Dorsolateral prefrontal cortex (tissue), 122 donors: ENCODE measurements at places on chromosomes 16 and 17. TPM values are rescaled to one million over a fixed set of nuclear protein-coding genes. Genes with fewer than 3 reads are reported as not detected.

- peak; percentile 67 for DNase-seq
Measured at GRCh38 chr17:38893607-38894006, 23.7 kb downstream of the LASP1 start.

DNA sequence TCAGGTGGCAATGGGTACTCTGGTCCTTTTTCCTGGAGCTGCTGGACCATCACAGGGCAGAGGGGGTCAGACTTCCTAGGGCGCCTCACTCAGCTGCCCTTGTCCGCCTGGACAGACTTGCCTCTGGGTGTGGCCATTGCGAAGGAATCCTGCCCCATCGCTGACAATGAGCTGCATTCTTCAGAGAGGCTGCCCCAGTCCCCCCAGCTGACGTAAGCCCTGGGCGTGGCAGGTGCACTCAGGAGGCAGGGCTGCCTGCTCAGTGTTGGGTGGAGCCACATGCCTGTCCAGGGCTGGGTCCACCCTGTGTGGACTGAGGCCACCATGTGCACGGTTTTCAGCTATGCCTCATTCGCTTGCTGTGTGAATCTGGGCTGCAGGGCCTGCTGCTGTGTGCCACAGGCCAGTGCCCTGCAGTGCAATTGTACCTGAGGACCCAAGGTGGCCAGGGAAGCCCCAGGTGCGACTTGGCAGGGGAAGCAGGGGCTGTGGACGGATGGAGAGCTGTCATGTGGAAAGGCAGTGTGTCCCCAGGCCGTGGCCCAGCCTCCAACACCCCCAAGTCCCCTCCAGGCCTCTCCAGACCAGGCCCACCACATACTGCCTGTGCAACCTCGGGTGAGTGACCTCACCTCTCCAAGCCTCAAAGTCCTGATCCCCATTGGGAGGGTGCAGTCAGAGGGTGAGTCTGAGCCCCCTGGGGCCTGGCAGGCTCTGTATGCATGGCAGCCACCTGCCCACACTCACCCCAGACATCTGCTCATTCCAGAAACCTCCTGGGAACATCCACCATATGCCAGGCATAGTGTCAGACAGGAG lies 14.0 kb upstream of the MPRIP start:
- no peak for DNase-seq

DNA sequence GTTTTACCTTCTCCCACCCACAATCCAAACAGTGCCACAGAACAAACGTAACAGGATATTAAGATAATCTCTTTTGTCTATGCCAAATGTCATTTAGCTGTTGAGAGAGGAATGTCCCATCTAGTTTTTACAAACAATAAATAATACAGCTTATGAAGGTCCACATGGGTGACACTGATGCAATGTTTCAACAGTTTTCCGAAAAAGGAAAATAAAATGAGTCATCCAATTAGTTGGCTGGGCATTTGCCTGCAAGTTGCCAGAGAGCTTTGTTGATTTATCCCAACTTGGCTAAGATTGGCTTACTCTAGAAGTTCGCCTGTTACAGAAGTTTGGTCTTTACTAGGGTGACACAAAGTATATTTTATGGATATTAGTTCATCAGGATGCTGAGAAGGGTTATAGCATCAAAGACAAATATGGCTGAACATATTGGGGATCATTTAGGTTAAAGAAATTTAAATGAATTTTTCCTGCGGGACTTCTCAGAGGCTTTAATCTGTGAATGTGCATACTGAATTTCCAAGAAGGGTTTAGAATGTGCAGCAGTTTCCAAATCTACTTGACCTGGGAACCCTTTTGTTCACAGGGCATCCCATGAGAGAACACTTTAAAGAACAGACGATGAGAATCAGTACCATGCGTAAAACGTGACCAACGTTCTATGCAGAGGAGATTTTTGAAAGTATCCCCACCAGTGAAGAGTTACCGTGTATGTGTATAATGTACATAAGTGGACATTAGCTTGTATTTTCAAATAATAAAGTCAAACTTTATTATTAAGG lies 73.1 kb downstream of the CDH13 start:
- DNase-seq = no peak

DNA sequence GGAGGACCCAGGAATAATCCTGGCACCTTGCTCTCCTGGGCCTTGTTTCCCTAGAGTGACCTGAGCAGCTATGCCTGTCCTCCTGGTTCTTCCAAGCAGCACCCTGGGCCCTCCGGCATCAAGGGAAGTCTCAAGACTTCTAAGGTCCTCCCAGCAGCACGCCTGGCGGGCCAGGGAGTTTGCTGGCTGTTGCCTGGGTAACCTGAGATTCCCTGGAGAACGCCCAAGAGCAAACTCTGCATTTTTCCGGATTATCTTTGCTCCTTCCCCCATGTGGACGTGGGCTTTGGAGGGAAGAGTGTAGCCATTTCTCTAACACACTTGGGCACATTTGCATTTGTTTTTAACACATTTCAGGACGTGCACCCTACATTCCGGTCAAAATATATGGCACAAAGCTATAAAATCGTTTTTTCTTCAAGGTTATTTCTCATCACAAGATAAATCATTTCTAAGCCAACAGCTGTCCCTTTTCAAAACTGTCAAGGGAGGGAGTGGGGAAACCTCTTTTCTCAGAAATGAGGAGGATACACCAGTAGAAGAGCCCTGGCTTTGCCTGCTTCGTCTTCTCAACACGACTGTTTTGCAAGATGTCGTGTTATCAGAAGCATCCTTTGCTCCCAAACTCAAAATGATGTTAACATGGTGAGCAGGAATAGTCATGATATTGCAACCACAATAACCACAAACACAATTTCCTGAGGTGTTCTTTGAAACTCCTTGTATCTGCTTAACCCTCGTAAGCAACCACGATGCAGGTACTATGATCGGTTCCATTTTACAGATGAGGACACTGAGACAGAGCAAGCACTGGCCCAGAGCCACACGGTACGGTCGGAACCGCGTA lies 116.5 kb downstream of the ADCY9 start:
- DNase-seq = peak; percentile 37

- no peak for DNase-seq
Measured at GRCh38 chr17:43224146-43224705, 4.2 kb downstream of the CCDC200 start.

The SLX1B gene
- 32.3 TPM for total RNA-seq

The UQCRC2 gene
- 288 TPM for total RNA-seq

The CEMP1 gene
- not detected for total RNA-seq
